ENCODE measurements at places on chromosomes 2 and 18. TPM values are rescaled to one million over a fixed set of nuclear protein-coding genes. Genes with fewer than 3 reads are reported as not detected.

The MREG gene
- total RNA-seq = 13.8 TPM

The MSTN gene
- total RNA-seq = 0.26 TPM

The STPG4 gene
- total RNA-seq = not detected

- DNase-seq = no peak
Measured at GRCh38 chr2:119696005-119696404, 17.0 kb downstream of the TMEM177 start.

DNA sequence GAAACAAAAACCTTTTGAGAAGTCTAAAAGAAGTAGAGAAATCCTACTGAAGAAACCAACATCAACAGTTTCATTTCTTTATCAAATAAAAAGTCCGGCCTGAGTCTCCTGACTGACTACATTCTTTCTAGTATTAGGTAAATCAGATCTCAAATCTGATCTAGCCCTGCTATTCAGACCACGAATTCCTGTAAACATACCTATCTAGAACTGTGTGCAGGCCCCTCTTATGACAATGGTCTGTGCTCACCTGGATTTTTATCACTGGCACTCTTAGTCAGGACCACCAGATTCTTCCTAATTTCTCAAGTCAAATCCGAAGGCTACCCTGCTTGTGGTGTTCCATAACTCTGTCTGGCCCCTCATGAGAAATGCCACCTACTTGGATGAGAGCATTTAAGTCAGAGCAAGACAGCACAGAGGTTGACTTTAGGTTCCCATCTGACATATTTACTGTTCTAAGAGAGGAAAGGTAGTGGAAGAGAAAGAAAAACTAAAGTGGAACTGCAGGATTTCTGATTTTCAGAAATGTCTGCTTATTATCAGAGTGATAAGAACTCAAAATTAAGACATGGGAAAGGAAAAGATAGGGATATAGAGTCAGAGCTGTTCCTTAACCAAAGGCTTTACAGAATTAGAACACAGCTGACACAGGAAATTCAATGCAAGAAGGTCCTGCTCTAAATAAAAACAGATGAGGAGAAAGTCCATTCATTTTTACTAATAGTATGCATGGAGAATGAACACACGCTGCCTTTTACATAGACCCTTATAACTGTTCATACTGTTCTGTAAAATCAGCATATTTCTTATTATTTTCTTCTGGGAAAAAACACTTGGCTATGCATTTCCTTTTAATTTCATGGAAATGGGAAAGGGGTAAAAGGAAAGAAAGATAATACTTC lies 56.5 kb downstream of the SLC8A1 start:
- no peak for DNase-seq

- no peak for DNase-seq
Measured at GRCh38 chr2:23401427-23402204, 16.6 kb downstream of the KLHL29 start.

Data from ureter (tissue), 1 donor.